Endodermal cell (in vitro differentiated cells): ENCODE measurements at places on chromosomes 7 and 10.

- no peak for DNase-seq
Measured at GRCh38 chr7:10934292-10934691, 39.4 kb upstream of the PHF14 start.

GRCh38 chr10:122257041-122257440, 14.1 kb upstream of the BTBD16 start:
- DNase-seq: peak; percentile 20

DNA sequence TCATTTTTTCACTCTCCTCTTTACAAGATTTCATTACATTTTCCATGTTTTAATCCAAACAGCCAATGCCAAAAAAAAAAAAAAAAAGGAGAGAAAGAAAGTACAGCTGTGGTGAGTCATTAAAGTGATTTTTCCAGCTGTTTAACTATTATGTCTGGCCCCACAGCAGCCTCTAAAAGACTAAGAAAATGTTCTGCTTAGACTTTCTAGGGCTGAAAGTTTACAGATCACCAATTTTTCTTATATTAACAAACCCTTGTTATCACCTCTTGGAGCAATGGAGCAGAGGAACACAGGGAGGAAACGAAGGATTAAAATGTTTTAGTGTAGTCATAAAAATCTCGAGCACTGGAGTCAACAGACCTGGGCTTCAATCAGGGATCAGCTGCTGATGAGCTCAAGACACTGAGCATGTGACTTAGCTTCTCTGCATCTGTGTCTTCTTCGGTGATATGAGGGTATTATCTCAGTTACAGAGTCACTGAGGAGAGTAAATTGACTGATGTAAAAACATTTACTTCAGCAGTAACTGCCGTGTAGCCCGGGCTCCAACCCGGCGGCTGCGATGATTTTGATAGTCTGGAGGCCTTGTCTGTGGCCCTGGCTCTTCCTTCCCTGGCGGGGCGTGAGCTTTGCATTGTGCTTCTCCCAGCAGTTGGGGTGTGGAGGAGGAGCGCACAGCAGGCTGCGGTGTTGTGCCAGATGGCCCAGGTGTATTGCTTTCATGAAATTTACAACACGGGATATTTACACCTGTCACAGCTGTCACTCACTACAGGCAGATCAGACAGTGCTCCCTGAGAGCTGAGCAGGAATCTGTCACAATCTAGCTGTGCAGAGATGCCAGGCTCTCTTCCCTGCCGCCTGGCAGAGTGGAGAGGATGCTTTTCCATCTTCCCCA, 298.3 kb upstream of the FZD8 start:
- DNase-seq: peak; percentile 85

GRCh38 chr7:111407258-111407657, 155.0 kb downstream of the IMMP2L start:
- DNase-seq: no peak

DNA sequence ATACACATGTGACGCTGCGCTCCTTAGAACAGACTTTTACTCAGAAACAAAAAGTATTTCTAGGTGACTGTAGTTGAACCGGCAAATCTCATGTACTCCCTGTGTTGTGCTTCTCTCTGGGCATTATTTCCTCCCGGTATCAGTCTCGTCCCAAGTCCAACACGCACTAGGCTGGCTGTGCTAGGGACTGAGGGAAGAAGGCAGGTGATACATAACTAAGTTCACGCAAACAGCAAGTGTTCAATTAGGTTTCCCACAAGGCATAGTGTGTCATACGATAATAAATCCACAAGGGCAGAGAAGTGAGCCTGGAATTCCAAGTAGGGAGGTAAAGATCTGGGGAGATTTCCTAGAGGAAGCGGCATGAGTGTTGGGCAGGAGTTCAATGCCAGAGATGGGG, 20.4 kb downstream of the FAM53B start:
- no peak for DNase-seq

DNA sequence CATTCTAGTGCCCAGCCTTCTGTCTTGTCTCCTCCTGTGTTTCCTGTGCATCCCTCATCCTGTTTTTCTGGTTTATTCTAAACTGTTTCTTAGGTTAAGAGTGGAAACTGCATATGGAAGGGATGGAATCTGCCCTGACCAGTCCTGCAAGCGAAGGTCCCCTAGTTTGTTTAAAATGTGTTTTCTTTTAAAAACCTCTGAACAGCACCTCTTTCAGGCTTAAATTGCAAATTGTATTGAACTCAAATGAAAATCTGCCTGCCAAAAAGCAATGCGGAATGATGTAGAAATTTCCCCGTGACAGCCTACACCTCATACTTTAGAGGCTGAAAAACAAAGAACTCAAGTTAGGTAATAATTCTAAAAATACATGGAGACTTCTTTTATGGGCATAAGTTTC, 222.8 kb upstream of the IMMP2L start:
- DNase-seq: no peak

DNA sequence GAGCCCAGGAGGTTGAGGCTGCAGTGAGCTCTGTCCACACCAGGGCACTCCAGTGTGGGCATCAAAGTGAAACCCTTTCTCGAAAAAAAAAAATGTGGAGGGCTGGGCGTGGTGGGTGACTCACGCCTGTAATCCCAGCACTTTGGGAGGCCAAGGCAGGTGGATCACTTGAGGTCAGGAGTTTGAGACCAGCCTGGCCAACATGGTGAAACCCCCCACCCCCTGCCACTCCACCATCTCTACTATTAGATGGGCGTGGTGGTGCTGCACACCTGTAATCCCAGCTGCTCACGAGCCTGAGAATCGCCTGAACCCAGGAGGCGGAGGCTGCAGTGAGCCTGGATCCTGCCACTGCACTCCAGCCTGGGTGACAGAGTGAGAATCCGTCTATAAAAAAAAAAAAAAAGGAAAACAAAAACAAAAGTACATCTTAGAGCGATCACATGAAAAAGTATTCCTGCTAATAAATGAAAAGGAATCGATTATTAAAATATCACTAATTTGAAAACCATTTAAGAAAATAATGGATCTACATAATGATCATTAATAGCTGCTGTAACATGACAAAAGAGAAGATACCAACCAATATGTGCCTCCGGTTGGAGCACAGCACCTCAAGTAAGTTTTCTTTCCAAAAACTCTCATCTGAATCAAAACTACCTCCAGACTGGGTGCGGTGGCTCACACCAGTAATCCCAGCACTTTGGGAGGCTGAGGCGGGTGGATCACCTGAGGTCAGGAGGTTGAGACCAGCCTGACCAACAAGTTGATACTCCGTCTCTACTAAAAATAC, 4.9 kb downstream of the HNRNPF start:
- DNase-seq: no peak

GRCh38 chr10:114356126-114356525, 48.2 kb downstream of the AFAP1L2 start:
- no peak for DNase-seq

DNA sequence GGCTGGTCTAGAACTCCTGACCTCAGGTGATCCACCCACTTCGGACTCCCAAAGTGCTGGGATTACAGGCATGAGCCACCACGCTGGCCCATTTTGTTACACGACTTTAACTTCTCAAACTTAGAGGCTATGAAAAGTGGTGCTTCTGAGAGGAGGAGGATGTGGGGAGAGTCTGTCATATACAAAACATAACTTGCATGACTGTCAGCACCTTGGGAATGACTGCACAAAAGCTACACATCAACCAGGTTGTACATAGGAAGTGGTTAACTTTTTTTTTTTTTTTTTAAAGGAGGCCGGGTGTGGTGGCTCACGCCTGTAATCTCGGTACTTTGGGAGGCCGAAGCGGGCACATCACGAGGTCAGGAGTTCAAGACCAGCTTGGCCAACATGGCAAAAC, 43.4 kb upstream of the GSDME start:
- DNase-seq: no peak

DNA sequence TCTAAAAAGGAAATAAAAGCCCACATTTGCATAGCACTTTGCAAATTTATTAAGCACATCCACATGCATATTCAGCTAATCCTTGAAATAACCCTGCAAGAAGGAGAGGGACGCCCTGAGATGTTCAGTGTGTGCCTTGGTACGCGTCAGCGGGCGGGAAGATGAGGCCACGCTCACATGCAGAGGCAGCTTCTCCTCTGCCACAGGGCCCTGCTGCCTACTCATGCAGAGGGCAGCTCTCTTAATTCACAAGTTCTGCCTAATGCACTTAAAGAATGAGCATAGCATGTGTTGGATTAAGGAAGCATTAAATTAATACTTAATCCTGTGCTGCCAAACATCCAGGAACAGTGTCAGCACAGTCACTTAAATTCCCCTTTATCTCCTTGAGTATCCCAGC, 132.3 kb downstream of the HECW1 start:
- no peak for DNase-seq

DNA sequence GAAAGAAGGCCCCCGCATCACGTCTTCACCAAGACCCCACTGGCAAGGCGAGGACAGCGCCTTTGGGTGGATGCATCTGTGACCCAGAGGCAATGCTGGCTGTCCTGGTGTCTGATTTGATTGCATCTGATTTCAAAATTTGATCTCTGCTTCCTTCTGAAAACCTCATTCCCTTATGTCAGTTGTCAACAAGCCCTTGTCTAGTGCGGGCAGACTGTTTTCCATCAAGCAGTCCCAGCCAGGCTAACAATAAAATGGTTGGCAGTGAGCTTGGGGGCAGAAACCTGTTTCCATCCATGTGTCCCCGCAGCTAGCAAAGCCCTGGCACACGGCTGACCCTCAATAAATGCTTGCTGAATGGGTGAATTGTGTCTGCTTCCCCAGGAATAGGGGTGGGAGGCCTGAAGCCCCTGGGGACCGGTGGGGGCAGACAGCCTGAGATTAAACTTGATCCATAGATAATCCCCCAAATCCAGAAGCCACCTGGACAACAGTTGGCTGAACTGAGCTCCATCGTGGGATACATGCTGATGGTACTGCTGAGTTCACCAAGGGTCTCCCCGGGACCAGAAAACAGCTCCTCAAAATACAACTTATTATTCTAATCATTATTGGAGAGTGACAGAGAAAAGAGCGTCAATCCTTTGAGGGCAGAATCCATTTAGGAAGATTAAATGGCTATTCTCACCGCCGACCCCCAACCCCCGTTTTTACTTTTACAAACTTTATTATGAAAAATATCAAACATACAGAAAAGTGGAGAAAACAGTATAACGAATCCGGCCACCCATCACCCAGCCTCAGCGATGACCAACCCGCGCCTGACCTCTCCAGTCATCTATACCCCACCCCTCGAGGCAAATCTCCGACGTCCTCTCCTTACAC, 912 bp upstream of the DUSP5 start:
- no peak for DNase-seq

DNA sequence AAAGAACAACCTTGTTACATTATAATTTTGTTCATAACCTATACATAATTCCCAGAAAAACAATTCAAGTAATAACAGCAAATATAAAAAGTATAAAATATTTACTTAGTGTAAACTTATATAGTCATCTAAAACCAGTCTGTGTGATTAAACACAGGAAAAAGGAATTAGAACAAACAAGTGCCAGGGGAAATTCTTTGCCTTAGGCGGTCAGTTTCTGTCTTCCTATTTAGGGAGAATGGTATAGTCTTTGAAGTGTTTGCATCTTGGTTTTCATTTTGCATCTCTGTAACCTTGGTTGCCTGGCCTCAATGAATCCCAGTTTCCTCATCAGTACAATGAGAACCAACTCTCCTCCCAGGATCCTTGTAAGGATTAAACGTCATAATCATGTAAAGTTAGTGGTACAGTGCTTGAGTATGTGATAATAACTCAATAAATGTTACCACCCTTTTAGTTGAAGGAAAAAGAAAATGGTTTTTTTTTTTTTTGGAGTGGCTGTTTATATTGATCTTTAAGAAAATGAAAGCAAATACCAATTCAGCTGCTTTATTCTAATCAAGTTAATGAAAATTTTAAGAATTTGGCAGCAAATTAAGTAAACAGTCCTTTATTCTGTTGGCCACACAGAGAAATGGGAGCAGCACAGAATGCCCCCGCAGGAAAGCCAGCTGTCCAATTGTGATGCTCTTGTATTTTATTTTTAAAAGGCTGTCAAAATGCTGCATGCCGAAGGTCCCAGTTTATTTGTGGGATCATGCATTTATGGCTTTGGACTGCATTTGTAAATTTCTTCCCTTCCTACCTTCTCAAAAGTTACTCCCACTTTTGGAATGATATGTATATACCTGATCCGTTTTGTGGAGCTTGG, 61.8 kb downstream of the SHH start:
- DNase-seq: no peak

DNA sequence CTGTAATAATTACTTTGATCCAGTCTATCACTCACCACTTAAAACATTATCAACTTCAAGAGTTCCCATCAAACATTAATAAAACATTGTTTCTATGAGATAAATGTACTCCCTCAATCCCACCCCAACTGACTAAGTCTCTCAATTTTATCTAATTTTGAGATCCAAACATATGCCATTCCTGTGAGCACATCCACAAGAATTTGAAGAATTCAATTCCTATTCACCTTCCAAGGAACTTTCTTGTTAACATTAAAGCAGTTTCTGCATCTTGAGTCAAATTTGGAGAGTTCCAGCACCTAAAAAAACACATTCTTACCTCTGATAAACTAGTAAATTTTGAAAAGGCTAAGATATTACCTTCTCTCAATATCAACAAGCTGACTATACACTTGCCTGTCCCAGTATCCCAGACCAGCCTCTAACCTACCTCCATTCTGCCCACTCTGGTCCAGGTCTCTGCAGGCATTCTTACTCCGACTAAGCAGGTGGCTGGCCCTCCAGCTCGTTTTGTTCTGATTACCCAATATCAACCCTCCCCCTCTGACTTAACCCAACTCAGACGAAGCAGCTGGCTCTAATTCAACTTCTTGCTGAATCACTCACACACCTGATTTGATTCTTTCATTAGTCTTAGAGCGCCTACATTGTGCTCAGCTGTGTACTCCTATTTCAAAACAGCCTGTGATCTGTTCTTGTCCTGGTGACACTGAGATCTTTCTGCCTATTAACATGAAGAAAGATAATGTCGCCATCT, 275.2 kb downstream of the IPMK start:
- DNase-seq: no peak

- peak; percentile 89 for DNase-seq
Measured at GRCh38 chr10:95308389-95309302, 17.8 kb upstream of the PDLIM1 start.

- peak; percentile 26 for DNase-seq
Measured at GRCh38 chr7:44162179-44162578, 21.0 kb upstream of the MYL7 start.

- DNase-seq: no peak
Measured at GRCh38 chr10:103145046-103145445, 48.0 kb downstream of the NT5C2 start.

GRCh38 chr7:5677538-5678294, 103.7 kb downstream of the RNF216 start:
- DNase-seq: peak; percentile 88

DNA sequence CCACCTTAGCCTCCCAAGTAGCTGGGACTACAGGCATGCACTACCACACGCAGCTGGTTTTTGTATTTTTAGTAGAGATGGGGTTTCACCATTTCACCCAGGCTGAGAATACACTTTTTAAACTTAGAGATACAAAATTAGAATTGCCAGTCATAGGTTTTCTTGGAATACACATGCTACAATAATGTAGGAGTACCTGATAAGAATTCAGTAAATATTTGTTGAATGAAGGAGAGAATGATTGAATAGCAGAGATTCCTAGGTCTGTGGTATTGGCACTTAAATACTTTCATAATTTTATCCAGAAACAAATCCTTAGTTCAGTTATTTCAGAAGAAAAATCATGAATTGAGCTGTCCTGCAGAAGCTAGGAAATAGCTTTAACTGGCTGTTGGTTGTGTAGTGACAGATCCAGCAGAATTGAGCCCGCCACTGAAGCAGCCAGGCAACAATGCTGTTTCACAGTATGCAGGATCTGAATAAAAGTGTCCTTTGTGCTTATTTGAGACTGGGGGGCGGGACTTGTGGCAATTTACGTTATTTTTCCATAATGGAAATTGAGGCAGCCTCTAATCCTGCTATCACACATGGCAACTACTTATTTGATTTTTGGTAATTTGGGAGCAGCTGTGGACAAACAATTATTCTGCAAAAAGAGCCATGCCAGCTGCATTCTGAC, 31.5 kb downstream of the NRF1 start:
- no peak for DNase-seq
